ENCODE measurements at places on chromosomes 5 and 9.

GRCh38 chr5:163730206-163730756, 224.9 kb downstream of the MAT2B start:
- DNase-seq, result no peak

DNA sequence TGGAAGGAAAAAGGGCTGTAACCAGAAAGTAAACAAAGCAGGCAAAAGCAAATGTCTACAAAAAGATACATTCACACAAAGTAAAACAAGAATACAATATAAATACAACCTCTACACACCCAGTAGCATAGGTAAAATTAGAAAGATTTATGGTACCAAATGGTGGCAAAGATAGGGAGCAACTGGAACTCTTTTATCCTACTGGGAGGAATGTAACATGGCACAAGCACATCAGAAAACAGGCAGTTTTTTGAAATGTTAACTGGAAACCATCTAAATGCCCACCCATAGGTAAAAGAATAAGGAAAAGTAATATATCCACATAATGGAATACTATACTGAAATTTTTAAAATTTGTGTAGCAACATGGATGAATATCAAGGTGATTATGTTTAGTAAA, 8.7 kb upstream of the ARL14EPL start:
- no peak for DNase-seq

DNA sequence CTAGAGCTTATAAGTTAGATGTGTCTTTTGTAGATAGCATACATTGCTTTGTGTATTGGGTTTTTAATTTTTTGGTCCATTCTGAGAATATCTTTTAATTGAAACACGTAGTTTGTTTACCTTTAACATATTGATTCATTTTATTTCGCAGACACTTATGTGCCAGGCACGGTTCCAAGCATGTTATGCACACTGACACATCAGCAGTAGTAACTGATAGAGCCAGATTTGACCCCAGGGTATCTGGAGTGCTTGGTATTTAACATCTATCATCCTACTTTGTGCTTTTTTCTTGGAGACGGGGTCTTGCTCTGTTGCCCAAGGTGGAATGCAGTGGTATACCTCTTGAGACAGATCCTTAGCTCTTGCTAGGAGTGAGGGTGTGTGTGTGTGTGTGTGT, 71.9 kb downstream of the USP20 start:
- no peak for DNase-seq

DNA sequence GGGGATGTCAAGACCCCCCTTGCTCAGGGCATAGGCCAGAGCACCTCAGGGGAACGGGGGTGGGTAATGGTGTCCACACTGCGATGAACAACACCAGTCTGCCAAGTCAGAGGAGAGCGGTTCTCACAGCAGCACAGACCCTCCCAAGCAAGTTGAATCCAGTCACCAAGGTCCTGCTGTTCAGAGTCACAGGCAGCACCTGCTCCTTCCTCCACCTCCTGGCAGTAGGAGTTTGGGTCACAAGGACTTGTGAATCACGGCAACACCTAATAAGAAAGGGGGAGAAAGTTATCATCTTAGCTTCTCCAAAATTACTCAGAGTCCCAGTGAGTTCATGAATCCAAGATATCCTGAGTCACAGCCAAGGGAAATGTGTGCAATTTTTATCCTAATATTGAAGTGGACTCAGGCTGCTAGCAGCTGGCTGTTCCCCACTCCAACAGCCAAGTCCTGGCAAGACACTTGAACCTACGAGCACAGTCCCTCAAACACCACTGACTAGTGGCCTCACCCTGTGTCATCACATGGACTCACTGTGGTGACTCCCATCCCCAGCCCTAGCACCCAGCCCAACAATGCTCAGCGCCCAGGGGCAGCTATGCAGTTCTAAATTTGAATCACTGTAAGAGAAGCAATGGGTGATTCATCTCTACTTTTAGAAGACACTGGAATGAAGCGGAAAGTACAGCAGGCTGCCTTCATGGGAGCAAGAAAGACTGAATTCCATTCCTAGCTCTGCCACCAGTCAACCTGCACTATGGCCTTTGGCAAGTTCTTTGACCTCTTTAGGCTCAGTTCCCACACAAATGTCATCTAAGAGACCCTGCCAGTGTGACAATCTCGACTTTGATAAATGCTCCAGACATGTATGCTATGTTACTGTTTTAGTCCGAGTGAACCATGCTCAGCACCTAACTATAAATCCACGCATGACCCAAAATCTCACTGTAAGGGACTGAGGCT, 113.7 kb downstream of the KLHL3 start:
- DNase-seq, result no peak

- no peak for DNase-seq
Observed at GRCh38 chr5:150309101-150309885, 6.6 kb upstream of the ARSI start.

All from NT2/D1 (cell line).